ENCODE measurements at places on chromosomes 6 and 20.

DNA sequence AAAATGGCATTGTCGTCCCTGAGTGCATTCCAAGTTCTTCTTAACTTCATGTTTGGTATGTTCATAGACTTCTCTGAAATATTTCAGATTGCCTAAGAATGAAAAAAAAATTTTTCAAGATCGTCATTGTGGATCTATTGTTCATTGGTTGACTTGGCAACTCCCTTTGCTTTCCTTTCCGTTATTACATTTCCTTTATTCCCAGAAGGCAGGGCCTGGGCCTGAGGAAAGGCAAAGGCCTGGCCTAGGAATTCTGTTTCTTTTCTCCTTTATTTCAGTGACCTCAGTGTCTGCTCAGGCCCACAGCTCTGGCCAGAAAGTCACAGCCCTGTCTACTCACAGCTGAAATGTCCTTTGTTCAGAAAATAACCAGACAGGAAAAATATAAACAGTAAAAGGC, 401.6 kb upstream of the PLCB4 start:
- no peak for DNase-seq

- no peak for DNase-seq
Observed at GRCh38 chr6:54058236-54058635, 53.0 kb upstream of the MLIP start.

DNA sequence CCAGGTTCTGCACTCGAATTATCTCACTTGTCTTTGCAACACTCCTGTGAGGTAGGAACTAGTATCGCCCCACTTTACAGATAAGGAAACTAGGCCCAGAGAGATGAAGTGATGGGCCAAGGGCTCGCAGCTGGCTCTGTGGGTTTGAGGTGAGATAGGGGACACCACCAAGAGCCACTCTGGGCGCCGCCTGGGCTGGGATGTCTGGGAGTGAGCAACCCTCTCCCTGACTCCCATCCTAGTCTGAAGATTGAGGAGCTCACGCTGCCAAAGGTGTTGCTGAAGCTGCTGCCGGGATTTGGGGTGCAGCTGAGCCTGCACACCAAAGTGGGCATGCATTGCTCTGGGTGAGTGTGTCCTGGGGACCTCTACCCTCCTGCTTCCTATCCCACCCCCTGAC, 5.4 kb downstream of the BPIFB3 start:
- DNase-seq = no peak

GRCh38 chr20:60137657-60138245, 179.5 kb downstream of the CDH26 start:
- no peak for DNase-seq

DNA sequence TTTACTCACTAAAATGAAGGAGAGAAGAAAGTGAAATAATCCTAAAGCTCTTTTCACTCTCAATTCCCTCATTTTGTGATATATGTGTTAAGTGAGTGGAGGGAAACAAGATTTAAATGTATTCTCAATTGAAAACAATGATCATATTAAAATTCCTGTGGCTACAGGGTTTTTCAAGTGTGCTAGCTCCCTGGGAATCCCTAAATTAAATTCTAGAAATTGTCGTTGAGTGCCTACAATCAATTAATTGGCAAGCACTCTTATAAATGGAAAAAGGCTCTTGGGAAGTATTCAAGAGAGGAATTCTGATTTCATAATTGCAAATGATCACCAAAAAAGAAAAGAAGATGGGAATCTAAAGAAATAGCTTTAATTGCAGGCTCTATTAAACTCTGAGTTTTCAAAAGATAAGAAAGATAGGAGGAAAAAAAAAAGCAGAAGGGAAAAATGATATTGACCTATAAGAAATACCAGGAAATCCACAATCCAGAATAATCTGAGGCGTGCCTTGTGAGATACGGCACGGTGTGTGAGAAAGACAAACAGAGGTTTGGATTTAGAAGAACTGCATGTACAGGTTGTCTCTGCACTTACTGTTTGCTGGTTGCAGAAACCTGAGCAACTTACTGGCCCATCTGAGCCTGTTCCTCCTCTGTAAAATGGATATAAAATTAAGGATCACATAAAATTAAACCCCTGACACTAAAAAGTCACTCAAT, 18.3 kb upstream of the MBOAT1 start:
- DNase-seq = no peak

DNA sequence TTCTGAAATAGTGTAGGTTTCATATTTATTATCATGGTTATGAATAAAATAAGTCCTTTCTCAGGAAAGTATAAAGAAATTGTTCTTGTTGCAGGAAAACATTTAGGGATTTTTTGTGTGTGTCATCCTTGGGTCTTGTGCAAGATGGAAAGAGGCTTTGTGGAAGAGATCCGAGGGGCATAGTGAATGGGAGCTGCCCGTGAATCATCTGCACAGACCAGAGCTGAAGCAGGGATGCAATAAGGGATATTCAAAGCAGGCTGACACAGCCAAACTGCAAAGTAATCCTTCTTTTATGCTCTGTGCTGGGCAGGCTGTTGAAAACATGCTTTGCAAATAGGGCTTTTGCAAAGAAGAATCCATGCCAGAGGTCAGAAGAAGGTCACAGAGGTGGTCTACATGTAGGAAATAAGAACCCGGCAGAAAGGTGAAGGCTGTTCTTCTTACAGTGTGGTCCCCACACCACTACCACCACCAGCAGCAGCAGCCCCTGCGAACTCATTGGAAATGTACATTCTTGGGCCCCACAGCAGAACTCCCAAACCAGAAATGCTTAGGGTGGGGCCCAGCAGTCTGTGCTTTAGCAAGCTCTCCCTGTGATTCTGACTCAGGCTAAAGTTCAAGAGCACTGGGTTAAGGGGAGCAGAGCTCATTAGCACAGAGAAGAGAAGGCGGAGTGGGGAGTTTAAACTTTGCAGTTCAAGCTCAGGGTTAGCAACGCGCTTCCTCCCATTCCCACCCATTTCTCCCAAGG, 237.6 kb downstream of the QKI start:
- no peak for DNase-seq

DNA sequence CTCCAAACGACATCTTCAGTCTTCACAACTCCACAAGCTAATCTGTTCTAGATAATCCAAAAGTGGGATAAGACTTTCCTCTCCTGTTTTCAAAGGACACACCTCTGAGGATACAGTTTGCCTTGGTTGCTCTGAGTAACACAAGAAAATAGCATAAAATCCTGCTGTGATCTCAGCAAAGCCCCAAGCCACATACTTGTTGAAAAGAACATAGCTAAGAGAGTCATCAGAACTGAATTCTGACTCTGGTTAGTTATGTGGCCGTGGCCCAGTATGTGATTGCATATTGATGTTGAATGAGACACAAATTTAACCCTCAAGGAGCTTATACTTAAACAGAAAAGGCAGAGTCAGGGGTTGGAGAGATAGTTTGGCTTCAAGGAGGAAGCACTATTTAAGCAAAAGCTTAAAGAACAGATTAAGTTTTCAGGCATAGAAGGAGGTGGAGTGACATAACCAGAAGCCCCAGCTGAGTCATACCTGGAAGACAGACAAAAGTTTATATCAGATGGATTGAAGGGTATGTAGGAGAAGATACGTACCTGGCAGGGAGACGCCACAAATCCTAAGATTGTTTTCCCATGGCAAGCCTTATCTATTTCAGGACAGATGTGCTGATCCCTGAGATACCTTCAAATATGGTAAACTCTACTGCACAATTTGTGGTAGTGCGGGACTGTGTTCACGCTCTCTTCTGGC, 41.2 kb downstream of the OPN5 start:
- no peak for DNase-seq

DNA sequence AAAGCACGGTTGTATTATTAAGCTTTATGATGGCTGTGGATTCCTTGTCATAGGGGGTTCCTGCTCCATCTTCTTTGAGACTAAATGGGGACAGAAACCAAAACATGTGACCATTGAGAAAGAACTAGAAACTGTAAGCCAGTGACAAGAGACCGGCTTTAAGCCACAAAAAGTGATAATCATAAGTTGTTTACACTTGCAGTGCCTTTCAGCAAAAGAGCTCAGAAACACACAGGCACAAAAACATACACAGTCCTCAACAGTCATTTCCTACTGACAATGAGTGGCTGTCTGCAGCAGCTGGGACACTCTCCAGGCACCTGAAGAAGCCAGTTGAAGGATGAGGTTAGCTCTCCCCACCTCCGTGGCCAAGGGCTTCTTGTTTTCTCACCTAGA, 20.0 kb upstream of the UBE2J1 start:
- no peak for DNase-seq

GRCh38 chr6:95545226-95545625, 32.1 kb upstream of the MANEA start:
- DNase-seq = no peak

- no peak for DNase-seq
Observed at GRCh38 chr6:5090603-5091002, 5.5 kb downstream of the PPP1R3G start.

GRCh38 chr6:159033160-159034049, 11.4 kb downstream of the TAGAP start:
- DNase-seq = no peak

DNA sequence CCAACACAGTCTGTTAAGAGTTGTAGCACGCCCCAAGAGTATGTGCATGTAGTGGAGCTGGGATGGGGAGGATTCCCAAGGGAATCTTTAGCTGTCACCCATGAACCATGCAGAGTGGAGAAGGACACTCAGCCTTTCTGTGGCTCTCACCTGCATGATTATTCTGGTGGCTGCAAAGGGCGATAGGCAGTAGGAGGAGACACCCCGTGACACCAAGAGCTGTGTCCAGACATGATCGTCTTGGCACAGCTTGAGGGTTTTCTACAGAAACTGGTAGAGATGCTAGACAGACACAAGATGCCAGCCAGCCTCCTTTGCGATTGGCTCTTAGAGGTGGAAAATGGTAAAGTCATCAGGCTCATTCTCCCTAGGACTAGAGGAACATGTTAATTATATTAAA, 3.1 kb upstream of the CSE1L start:
- DNase-seq = no peak

DNA sequence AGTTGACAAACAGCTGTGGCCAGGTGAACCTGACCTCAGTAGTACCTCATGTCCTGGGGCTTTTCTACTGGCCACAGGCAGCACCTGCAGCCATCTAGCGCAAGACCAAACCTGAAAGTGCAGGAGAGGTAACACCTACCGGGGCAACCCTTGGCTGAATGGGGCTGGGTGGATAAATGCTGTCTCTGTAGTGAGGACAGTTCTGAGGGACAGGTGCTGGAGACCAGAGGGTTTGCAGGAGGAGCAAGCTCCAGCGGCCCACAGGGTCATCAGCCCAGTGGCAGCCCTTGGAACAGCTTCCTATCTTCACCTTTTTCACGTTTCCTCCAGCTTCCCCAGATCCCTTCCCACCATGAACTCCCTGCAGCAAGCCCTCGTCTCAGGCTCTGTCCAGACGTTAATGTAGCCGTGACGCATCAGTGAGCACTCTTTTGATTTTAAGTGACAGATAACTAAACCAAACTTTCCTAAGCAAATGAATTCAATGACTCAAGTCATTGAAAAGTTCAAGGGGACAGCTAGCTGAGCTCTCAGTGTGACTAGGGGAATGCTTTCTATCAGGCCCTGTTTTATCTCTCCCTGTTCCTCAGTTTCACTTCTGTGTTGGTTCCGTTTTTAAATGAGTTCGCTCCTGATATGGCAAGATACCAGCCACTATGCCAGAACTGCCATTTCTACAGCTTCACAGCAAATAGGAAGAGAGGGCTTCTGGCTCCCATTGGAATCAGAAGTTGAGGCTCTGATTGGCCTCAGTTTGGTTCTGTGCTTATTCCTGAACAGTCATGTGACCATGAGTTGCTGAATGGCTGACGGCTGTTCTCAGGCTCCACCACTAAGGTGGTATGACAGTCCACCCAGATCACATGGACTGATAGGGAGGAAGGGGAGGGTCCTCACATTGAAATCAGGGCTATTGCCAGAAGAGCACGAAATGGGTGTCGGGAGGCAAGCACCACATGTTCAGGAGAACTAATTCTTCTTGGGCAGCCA, 12.1 kb upstream of the PFDN4 start:
- DNase-seq = no peak

- no peak for DNase-seq
Observed at GRCh38 chr6:155030148-155030720, 35.1 kb downstream of the TIAM2 start.

GRCh38 chr20:47998736-47999135, 213.5 kb upstream of the SULF2 start:
- no peak for DNase-seq

DNA sequence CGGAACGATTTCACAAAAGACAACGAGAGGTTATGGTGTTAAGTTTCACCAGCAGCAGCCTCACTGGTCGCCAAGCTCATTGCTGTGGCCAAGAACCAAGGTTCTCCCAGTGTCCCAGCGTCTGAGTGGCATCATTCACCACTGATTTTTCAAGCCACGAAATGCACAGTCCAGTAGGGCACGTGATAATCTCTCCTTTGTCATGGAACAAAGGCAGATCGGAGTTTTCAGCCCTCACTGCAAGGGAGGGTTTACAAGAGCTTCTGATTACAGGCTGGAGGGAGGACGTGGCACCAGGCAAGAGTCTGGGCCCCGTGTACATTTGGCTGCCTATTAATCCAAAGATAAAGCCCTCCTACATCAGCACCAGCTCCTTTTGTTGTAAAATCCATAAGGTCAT, 2.0 kb downstream of the CD24 start:
- no peak for DNase-seq

DNA sequence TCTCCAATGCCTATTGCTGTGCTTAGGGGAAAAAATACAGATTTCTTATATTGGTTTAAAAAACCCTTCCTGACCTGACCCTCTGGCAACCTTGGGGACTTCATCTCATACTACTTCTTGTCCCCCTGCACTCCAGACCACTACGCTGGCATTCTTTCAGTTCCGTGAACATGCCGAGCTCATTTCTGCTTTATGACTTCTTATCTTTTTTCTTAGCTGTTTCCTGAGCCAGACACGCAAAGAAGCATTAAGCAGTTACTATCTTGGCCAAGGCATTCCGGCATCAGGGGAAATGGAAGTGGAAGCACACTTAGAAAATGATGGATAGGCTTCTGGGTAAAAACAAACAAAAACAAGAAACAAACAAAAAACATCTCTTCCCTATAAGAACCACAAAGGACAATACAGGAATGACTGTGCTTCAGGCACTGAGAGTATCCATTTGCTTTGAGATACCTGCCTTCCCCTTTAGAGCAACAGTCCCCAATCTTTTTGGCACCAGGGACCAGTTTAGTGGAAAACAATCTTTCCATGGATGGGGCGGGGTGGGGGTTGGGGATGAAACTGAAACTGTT, 4.4 kb upstream of the CCDC28A start:
- DNase-seq = no peak

- no peak for DNase-seq
Observed at GRCh38 chr6:90218959-90219208, 77.8 kb downstream of the BACH2 start.

DNA sequence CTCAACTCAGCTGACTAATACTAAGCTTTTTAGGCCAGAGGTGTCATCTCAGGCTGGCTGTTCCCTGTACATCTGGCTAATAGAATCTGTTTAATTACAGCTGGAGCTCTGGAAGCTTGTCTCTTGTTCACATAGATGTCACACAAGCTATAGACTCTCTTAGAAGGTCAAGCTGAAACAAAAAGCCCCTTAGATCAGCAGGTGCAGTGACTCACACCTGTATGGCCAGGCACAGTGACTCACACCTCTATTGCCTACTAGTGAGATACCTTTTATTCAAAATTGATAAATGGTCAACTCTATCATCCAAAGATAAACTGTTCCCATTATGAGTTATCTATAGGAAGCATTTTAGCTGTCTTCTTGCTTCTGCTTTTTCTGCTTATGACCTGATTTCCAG, 29.9 kb upstream of the MTHFD1L start:
- no peak for DNase-seq
